OCI-M1 (cell line): ENCODE measurements at places on chromosomes 2 and 18.

DNA sequence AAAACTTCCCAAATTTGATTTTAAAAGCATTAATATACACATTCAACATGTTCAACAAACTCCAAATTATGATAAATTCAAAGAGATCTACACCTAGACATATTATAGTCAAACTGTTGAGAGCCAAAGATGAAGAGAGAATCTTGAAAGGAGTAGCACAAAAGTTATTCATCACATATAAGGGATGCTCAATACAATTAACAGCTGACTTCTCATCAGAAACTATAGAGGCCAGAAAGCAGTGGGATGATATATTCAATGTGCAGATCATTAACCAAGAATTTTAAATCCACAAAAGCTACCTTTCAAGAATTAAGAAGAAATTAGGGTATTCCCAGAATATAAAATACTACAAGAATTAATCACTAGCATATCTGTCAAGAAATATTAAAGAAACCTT, 75.4 kb downstream of the LOXHD1 start:
- no peak for DNase-seq

GRCh38 chr2:27408601-27409320, 630 bp downstream of the PPM1G start:
- peak; percentile 55 for DNase-seq

DNA sequence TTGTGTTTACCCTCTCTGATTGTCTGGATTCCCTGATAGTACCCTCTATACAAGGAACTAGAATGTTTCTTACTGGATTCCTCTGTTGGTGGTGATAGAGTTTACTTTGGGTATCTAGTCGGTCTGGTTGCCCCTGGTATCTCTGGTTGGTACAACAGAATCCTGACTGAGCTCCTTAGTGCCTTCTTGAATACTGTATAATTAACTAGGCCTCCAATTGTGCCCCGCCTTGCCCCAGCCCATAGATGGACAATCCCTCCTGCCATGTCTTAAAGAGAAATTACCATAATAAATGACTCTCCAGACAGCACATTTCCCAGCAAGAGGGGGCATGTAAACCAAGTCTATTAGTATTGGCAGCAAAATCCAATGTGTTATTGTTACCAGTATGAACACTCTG, 2.3 kb downstream of the SCN1A start:
- no peak for DNase-seq

- no peak for DNase-seq
These were observed 25.8 kb upstream of the IGFBP5 start for GRCh38 chr2:216721141-216721540.

- DNase-seq: no peak
These were observed 312.9 kb downstream of the CYP26B1 start for GRCh38 chr2:71834796-71835195.

DNA sequence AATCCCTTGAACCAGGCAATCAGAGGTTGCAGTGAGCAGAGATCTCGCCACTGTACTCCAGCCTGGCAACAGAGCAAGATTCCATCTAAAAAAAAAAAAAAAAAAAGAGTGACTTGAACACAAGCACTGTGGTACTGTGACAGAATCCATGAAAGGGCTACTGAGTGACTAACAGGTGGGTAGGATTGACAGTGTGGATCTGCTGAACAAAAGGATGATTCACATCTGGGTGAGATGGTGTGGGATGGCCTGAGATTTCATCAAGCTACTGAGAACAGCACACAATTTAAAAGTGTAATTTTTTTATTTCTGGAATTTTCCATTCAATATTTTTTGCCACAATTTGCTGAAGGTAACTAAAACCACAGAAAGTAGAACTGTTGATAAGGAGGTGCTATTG, 13.3 kb upstream of the SP3 start:
- no peak for DNase-seq

GRCh38 chr2:240974771-240975572, 23.4 kb upstream of the SNED1 start:
- peak; percentile 19 for DNase-seq

DNA sequence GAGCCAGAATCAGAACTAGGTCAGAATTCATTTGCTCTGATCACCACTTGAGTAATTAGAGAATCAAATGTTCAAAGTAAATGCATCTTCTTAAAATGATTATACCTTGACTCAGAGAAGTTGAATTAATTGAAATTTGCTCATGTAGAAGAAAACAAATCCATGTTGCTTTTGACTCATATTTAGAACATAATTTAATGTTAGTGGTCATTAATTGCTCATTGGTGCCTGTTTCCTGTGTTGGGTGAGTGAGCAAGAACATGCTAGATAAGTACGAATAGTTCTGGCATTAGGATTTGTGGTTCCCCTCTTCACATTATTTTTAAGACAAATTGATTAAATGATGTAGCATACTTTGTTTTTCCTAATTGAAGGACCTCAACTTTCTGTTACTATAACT, 19.0 kb downstream of the ACVR2A start:
- DNase-seq: no peak
